Gastroesophageal sphincter (tissue), 4 donors: ENCODE measurements at places on chromosomes 11 and 22. TPM values are rescaled to one million over a fixed set of nuclear protein-coding genes. Genes with fewer than 3 reads are reported as not detected.
A peak's percentile ranks its signal among the peaks of the same experiment; 100 is the strongest.

Gene OR2D2
- not detected for total RNA-seq

Gene NOX4
- total RNA-seq, result 23.7 TPM

Gene CST6
- not detected for total RNA-seq

Gene CALCA
- total RNA-seq, result not detected

Gene OR5A1
- not detected for total RNA-seq

Gene BRSK2
- total RNA-seq, result 1.5 TPM

Gene MRPL21
- 70.0 TPM for total RNA-seq

Gene KCNJ11
- 0.67 TPM for total RNA-seq

Gene GNG3
- not detected for total RNA-seq

GRCh38 chr11:103680826-103681225, 355.6 kb upstream of the DDI1 start:
- peaks cover 12% of the 10 kb centered on the region for H3K4me1 ChIP-seq
- no peak for ATAC-seq
- no peaks in the 10 kb centered on the region for H3K27me3 ChIP-seq
- no peaks in the 10 kb centered on the region for H3K36me3 ChIP-seq
- no peak overlapping the region for H3K27ac ChIP-seq
- no peak overlapping the region for H3K4me3 ChIP-seq

- H3K27ac ChIP-seq, result no peak overlapping the region
- no peak overlapping the region for H3K4me3 ChIP-seq
- peaks cover 84% of the 10 kb centered on the region for H3K27me3 ChIP-seq
Observed at GRCh38 chr22:39731881-39732555, 161.5 kb downstream of the CACNA1I start.

DNA sequence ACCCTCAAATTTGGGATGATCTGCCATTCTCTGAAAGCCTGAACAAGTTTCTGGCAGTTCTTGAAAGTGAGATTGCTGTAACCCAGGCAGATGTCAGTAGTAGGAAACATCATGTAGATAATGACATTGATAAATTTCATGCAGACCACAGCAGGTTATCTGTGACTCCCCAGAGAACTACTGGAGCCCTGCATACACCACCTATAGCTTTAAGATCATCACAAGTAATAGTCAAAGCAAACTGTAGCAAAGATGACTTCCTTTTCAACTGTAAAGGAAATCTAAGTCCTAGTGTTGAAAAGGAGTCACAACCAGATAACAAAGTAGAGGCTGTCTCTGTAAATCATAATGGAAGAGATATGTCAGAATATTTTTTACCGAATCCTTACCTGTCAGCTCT, 31.0 kb downstream of the DDIAS start:
- H3K27me3 ChIP-seq, result no peaks in the 10 kb centered on the region
- no peak overlapping the region for H3K27ac ChIP-seq
- H3K36me3 ChIP-seq, result no peaks in the 10 kb centered on the region
- no peak for ATAC-seq
- H3K4me3 ChIP-seq, result no peak overlapping the region
- no peaks in the 10 kb centered on the region for H3K4me1 ChIP-seq

DNA sequence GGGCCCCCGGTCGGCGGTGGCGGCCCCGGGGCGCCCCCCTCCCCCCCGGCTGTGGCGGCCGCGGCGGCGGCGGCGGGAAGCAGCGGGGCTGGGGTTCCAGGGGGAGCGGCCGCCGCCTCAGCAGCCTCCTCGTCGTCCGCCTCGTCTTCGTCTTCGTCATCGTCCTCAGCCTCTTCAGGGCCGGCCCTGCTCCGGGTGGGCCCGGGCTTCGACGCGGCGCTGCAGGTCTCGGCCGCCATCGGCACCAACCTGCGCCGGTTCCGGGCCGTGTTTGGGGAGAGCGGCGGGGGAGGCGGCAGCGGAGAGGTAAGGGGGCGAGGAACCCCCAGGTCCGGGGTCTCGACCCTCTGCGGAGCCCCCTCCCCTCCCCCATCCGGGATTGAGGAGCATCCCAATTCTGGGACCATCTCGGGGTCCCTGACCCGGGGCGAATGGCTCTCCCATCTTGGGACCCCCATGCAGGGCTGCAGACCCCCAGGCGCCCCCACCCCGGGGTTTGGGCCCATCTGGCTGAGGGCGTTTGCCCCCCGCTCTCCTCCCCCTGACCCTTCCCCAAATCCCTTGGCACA, 431 bp downstream of the KMT2A start:
- H3K27ac ChIP-seq, result peak overlapping the region; percentile 95
- peak overlapping the region; percentile 72 for H3K4me3 ChIP-seq
- peaks cover 27% of the 10 kb centered on the region for H3K4me1 ChIP-seq
- no peaks in the 10 kb centered on the region for H3K36me3 ChIP-seq

GRCh38 chr22:49942565-49943404, 17.8 kb upstream of the PIM3 start:
- H3K4me3 ChIP-seq, result no peak overlapping the region
- no peaks in the 10 kb centered on the region for H3K4me1 ChIP-seq
- ATAC-seq, result no peak
- no peaks in the 10 kb centered on the region for H3K27me3 ChIP-seq

GRCh38 chr11:80473562-80473961, 1032.7 kb upstream of the TENM4 start:
- no peaks in the 10 kb centered on the region for H3K27me3 ChIP-seq
- ATAC-seq, result no peak
- no peak overlapping the region for H3K27ac ChIP-seq
- no peaks in the 10 kb centered on the region for H3K36me3 ChIP-seq
- H3K4me1 ChIP-seq, result no peaks in the 10 kb centered on the region
- H3K4me3 ChIP-seq, result no peak overlapping the region

DNA sequence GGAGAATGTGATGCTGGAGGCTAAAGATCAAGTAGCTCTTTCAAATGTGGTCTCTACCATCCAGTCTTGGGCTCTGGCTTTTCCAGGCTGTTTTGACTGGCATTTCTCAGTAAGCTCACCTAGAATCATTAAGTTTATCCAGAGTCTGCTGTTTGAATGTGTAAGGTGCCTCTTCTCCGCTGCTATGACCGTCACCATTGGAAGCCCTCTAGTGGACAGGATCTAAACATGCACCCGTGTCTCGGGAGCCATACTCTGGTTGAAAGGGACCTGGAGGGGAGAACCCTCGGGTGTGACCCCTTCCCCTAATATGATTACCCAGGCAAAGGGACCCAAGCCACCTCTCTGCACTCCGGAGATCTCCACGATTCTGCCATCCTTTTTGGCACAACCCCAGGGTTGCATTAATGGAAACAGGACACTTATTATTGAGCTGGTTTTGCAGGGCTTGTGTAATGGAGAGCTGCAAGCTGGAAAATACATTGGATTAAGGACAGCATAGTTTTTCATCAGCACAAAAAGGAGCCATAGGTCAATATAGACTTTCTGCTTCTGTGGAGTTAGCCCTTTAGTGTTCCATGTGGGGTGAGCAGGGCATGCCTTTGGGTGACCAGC, 191.0 kb upstream of the LARGE1 start:
- peak; percentile 48 for ATAC-seq
- no peaks in the 10 kb centered on the region for H3K36me3 ChIP-seq
- H3K27ac ChIP-seq, result no peak overlapping the region
- no peaks in the 10 kb centered on the region for H3K4me1 ChIP-seq
- peaks cover 15% of the 10 kb centered on the region for H3K27me3 ChIP-seq

GRCh38 chr22:36613958-36614357, 85.0 kb upstream of the EIF3D start:
- no peak for ATAC-seq
- H3K4me3 ChIP-seq, result no peak overlapping the region

GRCh38 chr22:35598396-35598710, 18.8 kb downstream of the MB start:
- peaks cover 10% of the 10 kb centered on the region for H3K4me1 ChIP-seq
- H3K4me3 ChIP-seq, result no peak overlapping the region
- no peak for ATAC-seq
- H3K27me3 ChIP-seq, result no peaks in the 10 kb centered on the region

DNA sequence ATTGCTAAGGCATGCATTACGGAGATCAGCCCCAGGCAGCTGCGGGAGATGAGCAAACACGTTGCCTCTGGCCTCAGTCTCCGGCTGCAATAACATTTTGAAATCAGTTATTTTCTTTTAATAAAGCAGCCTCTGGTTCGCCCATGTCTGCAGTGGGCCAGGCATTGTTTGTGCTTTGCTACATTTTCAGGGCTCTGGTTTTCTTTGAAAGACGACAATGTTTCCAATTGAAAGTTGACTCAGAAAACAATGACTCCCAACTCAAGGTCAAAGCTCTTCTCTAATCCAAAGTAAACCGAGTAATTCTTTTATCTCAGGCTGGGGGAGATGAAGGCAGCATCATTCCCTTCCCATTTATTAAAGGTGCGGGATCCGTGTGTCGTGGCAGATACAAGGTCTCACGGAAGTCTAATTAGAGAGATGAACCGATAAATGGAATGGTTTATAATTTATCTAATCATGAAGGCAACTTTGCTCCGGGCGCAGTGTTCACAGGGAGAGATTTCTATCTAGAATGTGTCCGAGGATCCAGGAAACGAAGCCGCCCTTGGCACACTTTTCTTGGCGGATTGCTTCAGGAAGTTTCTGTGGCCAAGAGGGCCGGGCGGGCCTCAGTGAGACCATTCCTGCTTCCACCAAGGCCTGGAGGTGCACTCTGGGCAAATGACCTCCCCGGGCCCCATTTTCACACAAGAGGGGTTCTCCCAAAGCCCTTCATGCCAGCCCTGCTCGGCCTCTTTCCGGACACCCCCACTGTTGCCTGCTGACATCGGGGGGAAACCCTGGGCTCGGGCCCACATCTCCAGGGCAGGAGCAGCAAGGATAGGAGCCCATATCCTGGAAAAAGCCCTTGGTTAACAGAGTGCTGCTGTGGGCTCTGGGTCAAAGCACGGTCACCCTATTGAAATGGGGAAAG, 811.4 kb downstream of the BRD1 start:
- no peak overlapping the region for H3K4me3 ChIP-seq
- no peaks in the 10 kb centered on the region for H3K4me1 ChIP-seq
- no peak for ATAC-seq
- peaks cover 42% of the 10 kb centered on the region for H3K27me3 ChIP-seq

GRCh38 chr11:75445315-75445953, 12.4 kb upstream of the KLHL35 start:
- H3K27ac ChIP-seq, result no peak overlapping the region
- H3K4me1 ChIP-seq, result peaks cover 15% of the 10 kb centered on the region
- peaks cover 11% of the 10 kb centered on the region for H3K27me3 ChIP-seq
- peak; percentile 46 for ATAC-seq
- no peak overlapping the region for H3K4me3 ChIP-seq

- peaks cover 10% of the 10 kb centered on the region for H3K4me1 ChIP-seq
- peaks cover 65% of the 10 kb centered on the region for H3K27me3 ChIP-seq
Observed at GRCh38 chr11:69888483-69889181, 69.4 kb upstream of the FGF3 start.

- ATAC-seq, result no peak
- H3K4me1 ChIP-seq, result no peaks in the 10 kb centered on the region
- no peak overlapping the region for H3K27ac ChIP-seq
- no peaks in the 10 kb centered on the region for H3K36me3 ChIP-seq
- H3K4me3 ChIP-seq, result no peak overlapping the region
Observed at GRCh38 chr11:132576706-132577105, 955.6 kb downstream of the OPCML start.

- H3K4me1 ChIP-seq, result peaks cover 42% of the 10 kb centered on the region
- H3K27me3 ChIP-seq, result no peaks in the 10 kb centered on the region
- peak overlapping the region; percentile 91 for H3K27ac ChIP-seq
- no peaks in the 10 kb centered on the region for H3K36me3 ChIP-seq
Observed at GRCh38 chr11:69674267-69674885, 777 bp downstream of the LTO1 start.

- no peak for ATAC-seq
- no peak overlapping the region for H3K27ac ChIP-seq
- H3K4me3 ChIP-seq, result no peak overlapping the region
Observed at GRCh38 chr11:95688501-95689222, 100.9 kb downstream of the FAM76B start.

- H3K36me3 ChIP-seq, result peaks cover 19% of the 10 kb centered on the region
- ATAC-seq, result peak; percentile 54
- peak overlapping the region; percentile 100 for H3K27ac ChIP-seq
- H3K4me3 ChIP-seq, result peak overlapping the region; percentile 45
- H3K27me3 ChIP-seq, result peaks cover 32% of the 10 kb centered on the region
Observed at GRCh38 chr11:67505605-67506396, 638 bp upstream of the PITPNM1 start.
